ENCODE measurements at places on chromosomes 11 and 22. TPM values are rescaled to one million over a fixed set of nuclear protein-coding genes. Genes with fewer than 3 reads are reported as not detected.
A peak's percentile ranks its signal among the peaks of the same experiment; 100 is the strongest.

- no peaks in the 10 kb centered on the region for H3K27me3 ChIP-seq
- H3K4me1 ChIP-seq = peaks cover 17% of the 10 kb centered on the region
- no peak for DNase-seq
- H3K4me3 ChIP-seq = peak overlapping the region; percentile 53
Observed at GRCh38 chr22:17773606-17774205, 563 bp downstream of the BID start.

DNA sequence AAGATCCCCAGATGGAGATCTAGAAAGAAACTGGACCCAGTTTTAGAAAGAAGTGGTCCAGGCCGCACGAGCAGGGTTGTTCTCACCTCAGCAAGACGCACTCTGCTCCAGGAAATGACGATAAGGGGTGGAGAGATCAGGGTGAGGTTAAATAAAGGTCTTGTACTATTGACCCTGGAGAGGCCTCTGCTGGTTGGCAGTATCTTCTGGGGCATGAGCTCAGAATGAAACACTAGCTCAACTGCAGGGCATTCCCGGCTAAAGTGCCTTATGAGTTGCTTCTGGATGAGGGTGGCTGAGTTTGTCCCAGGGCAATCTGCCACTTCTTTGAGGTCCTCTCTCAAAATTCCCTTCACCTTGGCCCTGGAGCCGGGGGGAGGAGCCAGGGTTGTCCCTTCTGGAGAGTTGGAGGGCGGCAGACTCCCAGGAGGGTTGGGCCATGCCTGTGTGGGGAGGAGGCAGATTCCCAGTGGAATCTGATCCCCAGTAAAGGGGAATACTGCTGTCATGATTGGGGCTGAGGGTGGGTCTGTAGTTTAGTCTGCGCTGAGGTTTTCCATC lies 10.9 kb downstream of the USP2 start:
- peaks cover 96% of the 10 kb centered on the region for H3K4me1 ChIP-seq
- no peaks in the 10 kb centered on the region for H3K36me3 ChIP-seq

DNA sequence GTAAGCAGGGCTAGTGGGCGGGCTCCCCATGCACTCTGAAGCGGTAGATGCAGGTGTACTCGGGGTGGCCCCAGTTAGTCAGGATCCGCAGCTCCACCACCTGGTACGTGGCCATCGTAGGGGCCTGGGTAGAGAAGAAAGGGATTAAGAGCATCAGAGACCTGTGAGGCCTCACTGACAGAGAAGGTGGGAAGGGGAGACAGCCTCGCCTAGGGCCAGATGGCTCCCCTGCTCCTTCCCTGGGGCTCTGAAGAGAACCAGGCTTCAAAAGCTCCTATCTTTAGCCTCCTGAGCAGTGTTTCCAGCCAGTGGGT lies 19.6 kb downstream of the SUN2 start:
- H3K36me3 ChIP-seq = peaks cover 28% of the 10 kb centered on the region
- no peak overlapping the region for H3K4me3 ChIP-seq
- H3K4me1 ChIP-seq = peaks cover 20% of the 10 kb centered on the region
- no peak overlapping the region for H3K27ac ChIP-seq
- no peaks in the 10 kb centered on the region for H3K27me3 ChIP-seq

- H3K36me3 ChIP-seq = no peaks in the 10 kb centered on the region
- H3K4me3 ChIP-seq = no peak overlapping the region
- no peak for DNase-seq
- H3K27ac ChIP-seq = no peak overlapping the region
- no peaks in the 10 kb centered on the region for H3K27me3 ChIP-seq
- no peaks in the 10 kb centered on the region for H3K4me1 ChIP-seq
Observed at GRCh38 chr22:47547881-47548650, 785.6 kb downstream of the TBC1D22A start.

DNA sequence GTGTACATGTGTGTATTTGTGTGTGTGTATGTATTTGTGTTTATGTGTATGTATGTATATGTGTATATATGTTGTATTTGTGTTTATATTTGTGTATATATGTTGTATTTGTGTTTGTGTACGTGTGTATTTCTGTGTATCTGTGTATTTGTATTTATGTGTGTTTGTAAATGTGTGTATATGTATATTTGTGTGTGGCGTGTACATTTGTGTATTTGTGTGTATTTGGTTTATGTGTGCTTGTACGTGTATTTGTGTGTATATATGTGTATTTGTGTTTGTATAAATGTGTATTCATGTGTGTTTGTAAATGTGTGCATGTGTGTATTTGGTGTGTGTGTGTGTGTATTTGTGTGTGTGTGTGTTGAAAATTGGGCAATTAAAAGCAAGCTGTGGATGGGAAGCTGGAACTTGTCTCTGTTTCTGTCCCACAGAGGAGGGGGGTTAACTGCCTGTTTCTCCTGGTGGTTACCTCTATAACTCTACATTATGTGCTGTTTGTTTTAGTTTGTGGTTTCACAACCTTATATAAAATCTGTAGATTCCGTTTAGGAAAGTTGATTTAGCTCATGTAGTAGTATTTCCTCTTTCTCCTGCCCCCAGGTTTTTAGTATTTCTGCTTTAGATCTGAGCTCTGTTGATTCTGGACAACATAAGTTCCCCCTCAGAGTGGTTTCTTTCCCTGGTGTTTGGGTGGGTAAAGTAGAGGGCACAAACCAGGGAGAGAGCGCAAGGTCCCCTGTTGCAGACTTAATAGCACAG lies 28.9 kb downstream of the AP2A2 start:
- H3K27ac ChIP-seq = no peak overlapping the region
- DNase-seq = no peak
- H3K4me3 ChIP-seq = no peak overlapping the region
- no peaks in the 10 kb centered on the region for H3K27me3 ChIP-seq
- peaks cover 18% of the 10 kb centered on the region for H3K4me1 ChIP-seq
- peaks cover 19% of the 10 kb centered on the region for H3K36me3 ChIP-seq

DNA sequence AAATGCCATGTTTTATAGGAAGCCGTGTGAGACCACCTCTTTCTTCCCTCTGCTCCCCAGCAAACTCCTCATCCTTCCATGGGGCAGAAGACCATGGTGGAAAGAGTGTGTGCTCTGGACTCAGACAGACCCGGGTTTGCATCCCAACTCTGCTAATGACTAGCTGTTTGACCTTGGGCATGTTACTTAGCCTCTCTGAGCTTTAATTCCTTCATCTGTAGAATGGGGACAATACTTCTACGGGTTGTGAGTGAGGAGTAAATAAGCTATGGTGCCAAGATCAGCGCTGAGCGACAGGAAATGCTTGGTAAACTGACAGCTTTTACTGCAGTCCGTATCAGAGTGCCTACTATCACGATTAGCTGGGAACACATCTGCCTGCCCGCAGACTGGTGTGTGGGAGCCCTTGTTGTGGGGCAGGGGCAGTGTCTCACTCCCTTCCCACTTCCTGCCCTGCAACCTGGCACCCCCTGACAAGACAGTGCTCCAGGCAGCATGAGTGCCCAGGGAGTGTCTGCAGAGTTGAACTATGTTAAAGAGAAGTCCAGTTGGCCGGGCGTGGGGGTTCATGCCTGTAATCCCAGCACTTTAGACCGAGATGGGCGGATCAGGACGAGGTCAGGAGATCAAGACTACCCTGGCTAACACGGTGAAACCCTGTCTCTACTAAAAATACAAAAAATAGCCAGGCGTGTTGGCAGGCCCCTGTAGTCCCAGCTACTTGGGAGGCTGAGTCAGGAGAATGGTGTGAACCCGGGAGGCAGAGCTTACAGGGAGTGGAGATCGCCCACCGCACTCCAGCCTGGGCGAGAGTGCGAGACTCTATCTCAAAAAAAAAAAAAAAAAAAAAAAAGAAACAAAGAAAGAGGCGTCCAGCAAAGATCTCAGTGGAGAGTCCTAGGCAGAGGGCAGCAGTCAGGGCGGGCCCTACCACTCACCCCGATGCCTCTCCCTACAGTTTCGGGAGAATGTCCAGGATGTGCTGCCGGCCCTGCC lies 2.2 kb downstream of the SEC14L2 start:
- peaks cover 6% of the 10 kb centered on the region for H3K36me3 ChIP-seq
- H3K27ac ChIP-seq = peak overlapping the region; percentile 91
- H3K27me3 ChIP-seq = no peaks in the 10 kb centered on the region
- DNase-seq = no peak
- peaks cover 11% of the 10 kb centered on the region for H3K4me1 ChIP-seq

DNA sequence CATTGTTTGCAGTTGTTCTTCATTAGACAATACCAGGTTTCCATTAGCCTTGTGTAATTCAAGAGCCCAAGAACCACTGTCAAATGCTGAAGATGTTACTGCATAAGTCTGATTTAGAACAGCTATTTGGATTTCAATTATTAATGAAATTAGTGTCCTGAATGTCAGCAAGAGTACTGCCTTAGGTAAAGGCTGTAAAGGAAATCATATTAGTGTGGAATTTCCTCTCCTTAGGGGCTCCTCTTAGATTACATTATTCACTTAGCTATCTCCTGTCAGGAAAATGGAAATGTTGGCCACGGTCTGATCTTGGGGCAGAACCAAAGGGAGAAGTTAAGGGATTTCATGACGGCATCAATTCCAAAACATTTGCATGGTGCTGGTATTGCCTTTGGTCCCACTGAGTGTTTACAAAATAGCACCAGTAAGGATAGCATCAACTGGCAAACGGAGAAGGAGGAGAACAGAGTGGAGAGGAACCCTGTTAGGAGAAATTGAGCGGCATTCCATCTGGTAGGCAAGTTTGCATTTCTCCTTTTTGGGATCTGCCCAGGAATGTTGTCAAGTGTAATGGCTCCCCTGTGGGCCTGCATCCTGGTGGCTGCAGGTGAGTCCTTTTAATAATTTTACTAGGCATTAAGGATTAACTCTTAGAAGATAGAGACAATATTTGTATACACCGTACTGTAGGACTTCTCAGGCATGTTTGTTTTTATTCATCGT lies at the start of gene HTR3B:
Gene HTR3B (plus strand): TSS at position 418 of the 723 bp plus-strand sequence. CDS start 138 bp downstream, at position 556.
- H3K27ac ChIP-seq = no peak within 1 kb of the TSS
- H3K36me3 ChIP-seq = no peaks in the 10 kb centered on the region
- DNase-seq = no peak
- no peaks in the 10 kb centered on the region for H3K4me1 ChIP-seq
- H3K27me3 ChIP-seq = peaks cover 28% of the 10 kb centered on the region

- H3K36me3 ChIP-seq = no peaks in the 10 kb centered on the region
- H3K27me3 ChIP-seq = no peaks in the 10 kb centered on the region
- DNase-seq = peak; percentile 67
- peak overlapping the region; percentile 89 for H3K4me3 ChIP-seq
- H3K4me1 ChIP-seq = peaks cover 18% of the 10 kb centered on the region
Observed at GRCh38 chr11:3841426-3842350, 929 bp upstream of the RHOG start.

GRCh38 chr11:92149996-92150395 lies 74.6 kb upstream of the FAT3 start:
- DNase-seq = no peak
- H3K4me1 ChIP-seq = no peaks in the 10 kb centered on the region

GRCh38 chr22:29154364-29155048 lies 51.2 kb upstream of the EMID1 start:
- peak overlapping the region; percentile 2 for H3K4me3 ChIP-seq
- H3K27ac ChIP-seq = no peak overlapping the region
- DNase-seq = peak; percentile 57
- H3K27me3 ChIP-seq = no peaks in the 10 kb centered on the region
- no peaks in the 10 kb centered on the region for H3K36me3 ChIP-seq

- H3K4me1 ChIP-seq = no peaks in the 10 kb centered on the region
- DNase-seq = no peak
- H3K27me3 ChIP-seq = no peaks in the 10 kb centered on the region
Observed at GRCh38 chr11:111387363-111387762, 8.3 kb upstream of the POU2AF1 start.

DNA sequence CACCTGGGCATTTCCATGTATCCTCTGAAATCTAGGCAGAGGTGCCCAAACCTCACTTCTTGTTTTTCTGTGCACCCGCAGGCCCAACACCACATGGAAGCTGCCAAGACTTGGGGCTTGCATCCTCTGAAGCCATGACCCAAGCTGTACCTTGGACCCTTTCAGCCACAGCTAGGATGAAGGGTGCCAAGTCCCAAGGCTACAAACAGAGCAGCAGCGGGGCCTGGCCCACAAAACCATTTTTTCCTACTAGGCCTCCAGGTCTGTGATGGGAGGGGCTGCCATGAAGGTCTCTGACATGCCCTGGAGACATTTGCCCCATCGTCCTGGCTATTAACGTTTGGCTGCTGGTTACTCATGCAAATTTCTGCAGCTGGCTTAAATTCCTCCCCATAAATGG lies 20.4 kb upstream of the EIF4G2 start:
- H3K27me3 ChIP-seq = no peaks in the 10 kb centered on the region
- no peak overlapping the region for H3K4me3 ChIP-seq
- DNase-seq = no peak
- no peak overlapping the region for H3K27ac ChIP-seq
- no peaks in the 10 kb centered on the region for H3K36me3 ChIP-seq

The ANO5 gene
- 0.90 TPM for total RNA-seq

DNA sequence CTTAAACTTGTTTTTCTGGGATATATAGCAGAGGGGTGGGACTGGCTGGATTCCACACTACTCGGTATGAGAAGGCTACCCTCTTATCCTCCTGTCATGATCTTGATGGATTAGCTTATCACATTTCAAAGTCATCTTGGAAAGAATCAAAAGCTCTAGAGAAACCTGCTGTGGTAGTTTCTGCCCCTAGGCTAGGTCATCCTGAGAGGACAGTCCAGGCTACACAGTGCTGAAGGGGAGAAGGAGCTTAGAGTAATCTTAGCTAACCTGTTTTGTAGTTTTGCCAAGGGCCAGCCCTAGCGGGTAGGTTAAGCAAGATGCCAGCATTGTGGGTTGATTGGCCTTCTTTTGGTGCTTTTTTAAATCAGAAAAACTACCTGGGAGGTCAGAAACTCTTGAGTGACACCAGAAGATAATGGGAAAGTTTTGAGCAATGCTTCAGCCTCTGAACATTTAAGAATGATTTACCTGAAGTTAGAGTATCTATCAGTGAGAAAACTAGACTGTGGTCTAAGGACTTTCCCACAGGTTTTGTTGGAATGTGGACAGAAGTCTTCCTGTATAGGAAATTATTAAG lies 21.3 kb downstream of the PIWIL4 start:
- H3K36me3 ChIP-seq = no peaks in the 10 kb centered on the region
- no peak overlapping the region for H3K27ac ChIP-seq
- no peak overlapping the region for H3K4me3 ChIP-seq
- no peaks in the 10 kb centered on the region for H3K4me1 ChIP-seq
- DNase-seq = no peak

The CEP57 gene
- 48.9 TPM for total RNA-seq

- no peak overlapping the region for H3K27ac ChIP-seq
- DNase-seq = no peak
- no peaks in the 10 kb centered on the region for H3K36me3 ChIP-seq
- no peak overlapping the region for H3K4me3 ChIP-seq
Observed at GRCh38 chr11:95739108-95739938, 50.3 kb downstream of the FAM76B start.

DNA sequence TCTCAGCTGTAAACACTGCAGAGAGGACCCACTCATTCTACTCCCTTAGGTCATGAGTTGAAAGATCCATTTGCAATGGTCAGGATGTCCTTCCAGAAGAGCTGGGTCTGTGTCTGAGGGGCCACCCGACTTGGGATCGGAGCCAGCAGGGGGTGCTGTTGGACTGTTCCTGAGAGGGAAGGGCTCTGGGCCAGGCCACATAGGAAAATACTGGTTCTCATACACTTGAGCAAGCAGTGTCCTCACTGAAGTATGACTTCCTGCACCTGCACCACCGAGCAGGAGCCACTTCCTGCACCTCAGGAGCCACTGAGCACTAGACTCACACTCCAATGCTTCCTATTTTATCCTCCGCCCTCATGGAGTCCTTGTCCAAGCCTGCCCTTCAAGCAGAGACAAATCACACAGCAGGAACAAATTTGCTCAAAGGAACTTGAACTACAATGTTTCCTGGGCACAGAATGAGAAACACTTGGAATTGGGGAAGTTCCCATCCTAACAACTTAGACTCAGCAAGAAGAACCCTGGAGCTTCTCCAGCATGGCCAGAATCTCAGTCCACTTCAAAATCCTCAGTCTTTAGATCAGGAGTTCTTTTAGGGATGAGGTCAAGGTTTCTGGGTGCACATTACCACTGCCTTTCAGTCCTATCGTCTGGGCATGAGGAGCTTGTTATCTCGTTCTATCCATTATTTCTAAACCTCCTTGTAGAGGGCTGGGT lies 36.6 kb upstream of the VPREB1 start:
- DNase-seq = peak; percentile 24
- H3K4me3 ChIP-seq = no peak overlapping the region
- H3K27ac ChIP-seq = no peak overlapping the region
- no peaks in the 10 kb centered on the region for H3K36me3 ChIP-seq
- no peaks in the 10 kb centered on the region for H3K4me1 ChIP-seq

Data from tibial nerve (tissue), 4 donors.